ENCODE measurements at places on chromosomes 3 and 15. TPM values are rescaled to one million over a fixed set of nuclear protein-coding genes. Genes with fewer than 3 reads are reported as not detected.

The CALML4 gene
- 8.9 TPM for total RNA-seq

DNA sequence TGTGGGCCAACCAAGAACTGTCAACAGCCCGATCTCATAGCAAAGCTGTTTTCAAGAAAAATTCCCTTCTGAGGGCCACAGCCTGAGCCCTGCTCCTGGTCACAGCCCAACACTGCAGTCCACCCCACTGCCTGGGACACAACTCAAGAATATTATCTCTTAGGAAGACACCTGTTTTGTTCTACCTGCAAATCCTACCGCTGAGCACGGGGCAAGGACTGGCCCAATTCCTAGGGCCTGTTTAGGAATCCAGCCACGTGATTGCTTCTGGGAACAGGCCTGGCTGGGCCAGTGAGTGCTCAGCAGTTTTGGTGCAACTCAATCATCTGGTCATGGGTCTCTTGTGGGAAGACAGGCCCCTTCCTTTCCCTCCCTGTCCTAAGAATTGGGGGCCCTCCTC is 8.3 kb downstream of the ISLR2 start:
- H3K4me1 ChIP-seq: peaks cover 56% of the 10 kb centered on the region
- DNase-seq: no peak
- H3K36me3 ChIP-seq: no peaks in the 10 kb centered on the region
- H3K27me3 ChIP-seq: peaks cover 57% of the 10 kb centered on the region
- no peak overlapping the region for H3K27ac ChIP-seq

- H3K4me1 ChIP-seq: peaks cover 8% of the 10 kb centered on the region
- H3K36me3 ChIP-seq: no peaks in the 10 kb centered on the region
- H3K27me3 ChIP-seq: no peaks in the 10 kb centered on the region
- no peak for DNase-seq
- H3K4me3 ChIP-seq: no peak overlapping the region
- no peak overlapping the region for H3K27ac ChIP-seq
Measured at GRCh38 chr3:184734903-184735701, 23.2 kb upstream of the MAGEF1 start.

GRCh38 chr3:115989684-115990421 is 366.5 kb downstream of the GAP43 start:
- no peaks in the 10 kb centered on the region for H3K27me3 ChIP-seq
- H3K36me3 ChIP-seq: no peaks in the 10 kb centered on the region
- peaks cover 44% of the 10 kb centered on the region for H3K4me1 ChIP-seq

The CCR1 gene
- not detected for total RNA-seq

The EID1 gene
- 102 TPM for total RNA-seq

GRCh38 chr3:19967208-19967607 is 20.3 kb downstream of the RAB5A start:
- H3K27ac ChIP-seq: no peak overlapping the region
- H3K36me3 ChIP-seq: peaks cover 12% of the 10 kb centered on the region
- H3K4me1 ChIP-seq: peaks cover 7% of the 10 kb centered on the region

- no peak overlapping the region for H3K27ac ChIP-seq
- H3K27me3 ChIP-seq: peaks cover 6% of the 10 kb centered on the region
- H3K4me3 ChIP-seq: no peak overlapping the region
- no peaks in the 10 kb centered on the region for H3K4me1 ChIP-seq
Measured at GRCh38 chr3:127568586-127568985, 21.9 kb downstream of the TPRA1 start.

DNA sequence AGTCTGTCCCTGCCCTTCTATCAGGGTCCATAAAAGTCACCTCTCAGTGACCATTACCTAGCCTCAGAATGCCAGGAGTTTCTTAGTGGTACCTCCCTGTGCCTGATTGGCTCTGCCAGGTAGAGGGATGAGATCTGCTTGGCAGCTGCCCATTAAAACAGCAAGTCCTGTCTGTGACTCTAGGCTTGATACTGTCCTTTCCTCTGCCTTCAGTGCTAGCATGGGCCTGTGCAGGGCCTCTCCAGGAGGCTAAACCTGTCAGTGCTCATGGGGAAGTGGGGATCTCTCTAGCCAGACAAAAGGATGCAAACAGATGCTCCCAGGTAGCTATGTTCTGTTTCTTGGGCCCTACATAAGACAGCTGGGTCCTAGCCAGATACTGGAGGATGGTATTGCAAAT is 10.0 kb upstream of the MANF start:
- no peaks in the 10 kb centered on the region for H3K36me3 ChIP-seq
- no peak overlapping the region for H3K4me3 ChIP-seq
- no peak overlapping the region for H3K27ac ChIP-seq
- no peak for DNase-seq
- H3K4me1 ChIP-seq: no peaks in the 10 kb centered on the region

- no peak overlapping the region for H3K4me3 ChIP-seq
- H3K27ac ChIP-seq: no peak overlapping the region
- no peaks in the 10 kb centered on the region for H3K27me3 ChIP-seq
- H3K36me3 ChIP-seq: no peaks in the 10 kb centered on the region
- peaks cover 37% of the 10 kb centered on the region for H3K4me1 ChIP-seq
Measured at GRCh38 chr3:29746163-29746760, 465.4 kb downstream of the RBMS3 start.

The AADAC gene
- 0.32 TPM for total RNA-seq

- DNase-seq: no peak
- no peaks in the 10 kb centered on the region for H3K27me3 ChIP-seq
- H3K36me3 ChIP-seq: no peaks in the 10 kb centered on the region
Measured at GRCh38 chr3:151550642-151551041, 89.8 kb upstream of the IGSF10 start.

DNA sequence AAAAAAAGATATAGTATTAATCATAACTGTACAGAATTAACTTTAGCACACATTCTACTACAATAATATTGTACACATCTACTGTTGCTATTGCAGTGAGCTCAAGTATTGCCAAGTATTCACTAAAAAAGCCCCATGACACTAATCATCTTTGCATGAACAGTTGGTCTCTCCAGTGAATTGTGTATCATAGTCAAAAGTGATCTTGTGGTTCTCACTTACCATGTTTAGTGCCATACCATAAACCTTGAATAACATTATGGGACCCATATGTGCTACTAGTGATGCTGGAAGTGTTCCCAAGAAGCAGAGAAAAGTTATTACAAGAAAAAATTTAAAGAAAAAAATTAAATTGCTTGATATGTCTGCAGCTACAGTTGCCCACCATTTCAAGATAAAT is 177.1 kb downstream of the PCCB start:
- no peaks in the 10 kb centered on the region for H3K4me1 ChIP-seq
- no peak overlapping the region for H3K4me3 ChIP-seq
- H3K36me3 ChIP-seq: no peaks in the 10 kb centered on the region

DNA sequence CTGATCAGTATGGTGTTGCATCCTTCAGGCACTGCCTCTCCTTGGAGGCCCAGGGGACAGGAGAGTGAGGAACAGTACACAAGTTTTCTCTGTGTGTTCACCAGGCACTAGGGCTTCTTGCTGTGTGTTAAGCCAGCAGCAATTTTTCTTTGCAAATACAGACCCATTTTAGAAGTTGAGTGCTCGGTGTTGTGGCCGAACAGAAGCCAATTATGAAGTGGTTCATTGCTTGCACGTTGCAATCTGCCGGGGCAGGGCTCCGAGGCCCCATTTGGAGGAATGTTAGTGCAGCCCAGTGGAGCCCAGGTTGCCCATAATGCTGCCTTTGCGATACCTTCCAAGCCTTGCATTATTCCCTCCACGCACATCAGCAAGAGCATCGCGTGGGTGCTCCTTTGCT is 51.0 kb downstream of the EPHB1 start:
- H3K36me3 ChIP-seq: no peaks in the 10 kb centered on the region
- DNase-seq: no peak
- H3K27me3 ChIP-seq: peaks cover 4% of the 10 kb centered on the region
- peaks cover 20% of the 10 kb centered on the region for H3K4me1 ChIP-seq
- no peak overlapping the region for H3K27ac ChIP-seq
- no peak overlapping the region for H3K4me3 ChIP-seq

The SLC9C1 gene
- total RNA-seq: 2.5 TPM

The DPH3 gene
- total RNA-seq: 26.5 TPM

- no peaks in the 10 kb centered on the region for H3K27me3 ChIP-seq
- H3K4me1 ChIP-seq: no peaks in the 10 kb centered on the region
- H3K36me3 ChIP-seq: no peaks in the 10 kb centered on the region
- DNase-seq: no peak
- no peak overlapping the region for H3K4me3 ChIP-seq
Measured at GRCh38 chr3:101942356-101942755, 93.0 kb downstream of the NFKBIZ start.

DNA sequence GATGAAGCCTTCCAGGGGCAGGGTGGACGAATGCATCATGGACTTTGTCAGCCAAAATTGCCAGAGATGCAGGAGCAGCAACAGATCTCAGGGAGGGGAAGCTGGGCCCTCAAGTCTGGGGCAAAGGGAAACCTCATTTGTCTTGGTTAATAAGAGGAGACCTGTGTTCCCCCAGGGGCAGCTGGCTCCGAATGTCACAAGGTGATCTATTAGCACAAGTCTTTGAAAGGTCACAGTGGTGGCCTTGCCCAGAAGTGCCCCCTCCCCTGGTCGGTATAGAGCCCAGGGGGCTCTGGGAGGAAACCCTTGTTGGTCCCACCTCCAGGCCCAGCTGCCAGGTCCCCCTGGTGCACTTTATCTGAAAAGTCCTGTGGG is 46.2 kb downstream of the ABTB1 start:
- no peak for DNase-seq
- H3K4me1 ChIP-seq: peaks cover 30% of the 10 kb centered on the region
- no peak overlapping the region for H3K27ac ChIP-seq
- peaks cover 3% of the 10 kb centered on the region for H3K36me3 ChIP-seq
- no peaks in the 10 kb centered on the region for H3K27me3 ChIP-seq

- H3K4me3 ChIP-seq: peak overlapping the region; percentile 74
- H3K36me3 ChIP-seq: peaks cover 33% of the 10 kb centered on the region
- no peaks in the 10 kb centered on the region for H3K27me3 ChIP-seq
- DNase-seq: peak; percentile 61
- H3K27ac ChIP-seq: no peak overlapping the region
- H3K4me1 ChIP-seq: peaks cover 16% of the 10 kb centered on the region
Measured at GRCh38 chr15:90957031-90957790, 2.5 kb downstream of the RCCD1 start.

The COL8A1 gene
- total RNA-seq: 0.87 TPM

- H3K27me3 ChIP-seq: no peaks in the 10 kb centered on the region
- no peak overlapping the region for H3K27ac ChIP-seq
- no peak for DNase-seq
- no peaks in the 10 kb centered on the region for H3K36me3 ChIP-seq
- H3K4me3 ChIP-seq: no peak overlapping the region
Measured at GRCh38 chr15:31202953-31203352, 101.4 kb upstream of the TRPM1 start.

The GOLGA8N gene
- total RNA-seq: 1.8 TPM

The UPK1B gene
- total RNA-seq: 0.41 TPM

GRCh38 chr3:41681479-41681878 is 280.4 kb downstream of the ULK4 start:
- H3K36me3 ChIP-seq: no peaks in the 10 kb centered on the region
- no peak overlapping the region for H3K4me3 ChIP-seq
- peaks cover 14% of the 10 kb centered on the region for H3K4me1 ChIP-seq
- DNase-seq: no peak
- no peaks in the 10 kb centered on the region for H3K27me3 ChIP-seq

GRCh38 chr3:137845194-137845593 is 81.1 kb downstream of the SOX14 start:
- no peak overlapping the region for H3K27ac ChIP-seq
- no peak overlapping the region for H3K4me3 ChIP-seq
- H3K4me1 ChIP-seq: peaks cover 34% of the 10 kb centered on the region
- no peak for DNase-seq

DNA sequence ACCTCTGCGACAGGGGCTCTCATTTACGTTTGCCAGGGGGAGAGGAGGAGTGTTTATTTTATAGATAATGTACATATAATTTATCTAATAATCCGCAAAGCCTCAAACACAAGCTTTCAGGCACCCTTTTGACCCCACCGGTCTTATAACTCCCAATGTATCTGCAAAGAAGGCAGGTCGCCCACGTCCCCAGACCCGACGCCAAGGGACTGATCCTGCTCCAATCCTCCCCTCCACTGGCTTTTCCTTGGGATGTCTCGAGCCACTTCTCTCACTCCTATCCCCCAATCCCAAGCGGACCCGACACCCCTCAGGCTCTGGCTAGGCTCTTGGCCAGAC is 452 bp downstream of the DCP1A start:
- no peaks in the 10 kb centered on the region for H3K27me3 ChIP-seq
- H3K4me1 ChIP-seq: peaks cover 15% of the 10 kb centered on the region
- H3K27ac ChIP-seq: peak overlapping the region; percentile 95
- H3K4me3 ChIP-seq: peak overlapping the region; percentile 98
- H3K36me3 ChIP-seq: peaks cover 18% of the 10 kb centered on the region
- DNase-seq: no peak

DNA sequence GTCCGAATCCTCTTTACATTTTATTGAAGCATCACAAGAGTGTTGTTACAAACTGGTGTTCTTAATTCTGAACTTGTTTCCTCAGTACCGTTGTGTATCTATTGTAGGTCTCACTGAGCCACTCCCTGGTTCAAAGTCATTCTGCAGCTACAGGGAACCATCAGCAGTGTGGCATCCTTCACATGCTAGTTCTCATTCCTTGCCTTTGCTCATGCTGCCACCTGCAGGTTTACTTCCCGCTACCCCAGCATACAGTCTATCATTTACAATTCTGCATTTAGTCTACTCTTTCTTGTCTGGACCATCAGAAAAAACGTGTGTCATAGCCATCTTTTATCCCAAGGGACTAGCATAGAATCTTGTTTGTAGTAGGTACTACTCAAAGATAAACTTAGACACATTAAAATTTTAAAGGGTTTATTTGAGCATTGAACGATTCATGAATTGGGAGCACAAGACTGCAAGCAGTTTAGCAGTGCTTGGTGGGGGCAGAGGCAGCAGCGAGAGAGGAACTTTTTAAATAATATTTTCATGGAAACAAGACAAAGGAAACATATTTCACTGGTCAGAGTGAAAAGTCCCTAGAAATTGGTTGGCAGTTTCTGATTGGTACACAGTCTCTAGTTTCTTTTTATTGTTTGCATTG is 402.1 kb downstream of the CADM2 start:
- DNase-seq: peak; percentile 67
- peaks cover 3% of the 10 kb centered on the region for H3K4me1 ChIP-seq
- no peak overlapping the region for H3K4me3 ChIP-seq
- H3K27me3 ChIP-seq: no peaks in the 10 kb centered on the region

GRCh38 chr3:131802029-131802428 is 232.8 kb downstream of the CPNE4 start:
- H3K36me3 ChIP-seq: no peaks in the 10 kb centered on the region
- peaks cover 17% of the 10 kb centered on the region for H3K4me1 ChIP-seq
- H3K27me3 ChIP-seq: peaks cover 15% of the 10 kb centered on the region
- H3K27ac ChIP-seq: no peak overlapping the region
- no peak for DNase-seq

The FBN1 gene
- 5.2 TPM for total RNA-seq
